ENCODE measurements at places on chromosomes 1 and 21.

GRCh38 chr1:243354511-243355153 is 98.8 kb downstream of the SDCCAG8 start:
- DNase-seq, result no peak

DNA sequence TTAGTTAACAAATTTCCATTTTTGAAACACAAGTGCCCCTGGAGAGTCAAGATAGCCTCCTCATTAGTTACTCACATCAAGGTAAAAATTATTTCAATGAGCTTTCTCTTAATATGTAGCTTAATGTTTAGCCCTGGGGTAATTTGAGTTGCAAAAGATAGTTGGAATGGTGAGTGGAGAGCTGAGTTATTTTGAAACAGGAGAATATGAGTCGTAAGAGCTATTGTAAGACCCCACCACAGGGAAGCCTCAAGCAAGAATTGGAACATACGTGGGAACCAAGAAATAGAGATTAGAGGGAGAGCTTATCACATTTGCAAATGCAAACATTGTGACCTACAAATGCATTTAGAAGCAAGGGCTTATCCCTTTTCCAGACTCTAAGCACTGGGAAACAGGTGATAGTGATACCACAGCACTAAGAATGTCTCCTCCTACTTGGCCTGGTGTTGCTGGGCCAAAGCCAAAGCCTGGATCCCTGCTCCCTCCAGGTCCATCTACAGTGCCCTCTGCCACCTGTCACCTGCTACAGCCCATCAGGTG is 635.1 kb downstream of the PTPRC start:
- DNase-seq, result no peak

DNA sequence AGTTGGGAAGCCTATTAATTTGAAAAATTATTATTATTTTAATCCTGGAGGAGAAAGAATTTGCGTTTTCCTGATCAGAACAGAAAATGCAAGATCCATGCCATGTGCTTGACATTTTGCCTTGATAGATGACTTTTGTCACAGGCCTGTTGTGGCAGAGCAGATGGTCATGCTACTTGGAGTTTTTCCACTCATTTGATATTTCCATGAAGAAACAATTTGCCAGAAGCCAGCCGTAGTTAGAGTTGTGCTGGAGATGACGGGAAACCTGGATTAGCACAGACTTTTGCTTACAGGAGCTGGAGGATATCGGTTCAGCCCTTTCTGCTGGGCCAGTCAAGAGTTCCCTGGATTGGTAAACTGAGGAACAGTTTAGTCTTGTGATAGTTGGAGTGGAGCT is 3.2 kb downstream of the RCAN3 start:
- no peak for DNase-seq

DNA sequence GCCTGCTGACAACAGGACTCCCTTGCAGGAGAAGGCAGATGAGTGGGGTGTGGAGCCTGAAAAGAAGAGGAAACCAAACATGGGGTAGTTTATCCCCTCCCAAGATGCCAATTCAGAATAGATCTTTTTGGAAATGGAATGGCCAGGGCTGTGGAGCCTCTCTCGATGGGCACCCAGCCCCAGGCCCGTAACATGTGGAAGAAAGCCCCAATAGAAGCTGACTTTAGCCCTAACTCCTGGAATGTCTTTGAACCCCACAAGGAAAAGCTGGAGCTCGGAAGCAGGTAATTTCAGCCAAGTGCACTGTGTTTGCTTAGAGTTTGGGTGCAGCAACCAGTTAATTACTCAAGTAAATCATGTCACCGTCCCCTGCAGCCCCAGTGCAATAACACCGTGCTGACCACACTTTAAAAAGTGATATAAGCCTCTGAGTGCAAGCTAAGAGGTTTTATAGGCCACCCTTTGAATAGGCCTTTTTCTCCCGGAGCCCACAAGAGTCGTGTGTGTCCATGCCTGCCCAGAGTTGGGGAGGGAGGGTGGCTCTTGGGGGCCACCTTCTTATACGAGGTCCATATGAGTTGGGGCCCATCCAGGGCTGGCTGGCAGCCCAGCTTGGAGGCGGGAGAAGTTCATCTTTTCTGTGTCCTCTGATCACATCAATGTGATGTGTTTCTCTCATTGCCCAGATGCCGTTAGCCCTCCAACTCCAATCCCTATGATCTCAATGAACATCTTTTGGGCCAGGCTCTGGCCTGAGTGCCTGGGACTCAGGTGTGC is 153.2 kb downstream of the TRABD2B start:
- DNase-seq, result no peak

DNA sequence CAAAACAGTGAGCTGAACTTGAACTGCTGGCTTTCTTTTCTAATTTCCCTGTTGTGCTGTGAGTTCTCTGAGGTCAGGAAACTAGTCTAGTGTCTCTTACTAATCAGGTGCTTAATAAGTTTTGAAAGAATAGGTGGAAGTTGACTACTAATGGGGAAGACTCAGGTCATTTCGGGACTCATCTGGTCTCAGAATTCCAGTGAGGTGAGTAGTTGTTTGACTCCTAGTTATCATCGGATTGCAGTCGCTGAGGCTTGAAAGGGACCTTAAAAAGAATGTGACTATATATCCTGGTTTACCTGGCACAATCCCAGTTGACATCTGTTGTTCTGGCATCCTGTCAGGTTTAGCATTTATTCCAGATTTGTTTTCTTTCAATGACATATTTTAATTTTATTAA is 81.4 kb upstream of the SPAG17 start:
- no peak for DNase-seq

Data from stimulated activated CD4-positive, alpha-beta T cell treated with anti-CD3 and anti-CD28 coated beads, Interleukin-1b, Interleukin-23, amount 100 ng/mL, for 1 hour (primary cell).